ENCODE measurements at places on chromosomes 7 and 10. TPM values are rescaled to one million over a fixed set of nuclear protein-coding genes. Genes with fewer than 3 reads are reported as not detected.
A peak's percentile ranks its signal among the peaks of the same experiment; 100 is the strongest.

GRCh38 chr10:11631890-11632587 lies 20.6 kb upstream of the USP6NL start:
- no peak for DNase-seq

GRCh38 chr7:70523249-70523988 lies 608.5 kb upstream of the GALNT17 start:
- no peak for DNase-seq

DNA sequence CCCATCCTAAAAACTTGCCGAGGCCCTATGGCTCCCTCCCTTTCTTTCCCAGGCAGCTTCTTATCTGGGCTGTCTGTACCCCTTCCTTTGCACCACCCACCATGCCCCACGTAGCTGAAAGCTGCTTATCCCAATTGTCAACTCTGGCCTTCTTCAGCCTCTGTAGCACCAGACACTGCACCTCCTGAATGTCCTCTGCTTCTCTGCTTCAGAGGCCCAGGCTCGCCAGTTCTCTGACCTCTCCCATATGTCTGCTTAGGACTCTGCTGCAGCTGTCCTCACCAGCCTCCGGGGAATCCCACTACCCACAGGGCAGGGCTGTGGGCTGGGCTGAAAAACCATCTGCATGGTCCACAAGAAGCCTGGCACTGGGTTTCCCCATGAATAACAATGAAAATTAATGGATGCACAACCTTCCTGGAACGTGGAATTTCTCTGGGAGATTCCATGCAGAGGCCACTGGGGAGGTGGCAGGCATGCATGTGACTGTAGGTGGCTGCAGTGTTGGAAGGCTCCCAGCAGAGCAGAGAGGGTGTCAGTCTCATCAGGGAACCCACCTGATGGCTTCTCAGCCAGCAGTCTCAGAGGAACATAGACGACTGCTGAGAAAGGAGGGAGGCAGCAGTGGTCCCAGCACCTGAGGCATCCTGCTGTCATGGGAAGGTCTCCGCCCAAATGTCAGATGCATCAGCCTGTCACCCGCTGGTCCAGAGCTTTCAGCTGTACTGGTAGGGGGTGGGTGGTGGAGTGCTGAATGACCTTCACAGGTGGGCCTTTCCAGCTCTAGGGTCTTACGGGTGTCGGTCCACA lies 16.8 kb upstream of the SH2D4B start:
- no peak for DNase-seq

DNA sequence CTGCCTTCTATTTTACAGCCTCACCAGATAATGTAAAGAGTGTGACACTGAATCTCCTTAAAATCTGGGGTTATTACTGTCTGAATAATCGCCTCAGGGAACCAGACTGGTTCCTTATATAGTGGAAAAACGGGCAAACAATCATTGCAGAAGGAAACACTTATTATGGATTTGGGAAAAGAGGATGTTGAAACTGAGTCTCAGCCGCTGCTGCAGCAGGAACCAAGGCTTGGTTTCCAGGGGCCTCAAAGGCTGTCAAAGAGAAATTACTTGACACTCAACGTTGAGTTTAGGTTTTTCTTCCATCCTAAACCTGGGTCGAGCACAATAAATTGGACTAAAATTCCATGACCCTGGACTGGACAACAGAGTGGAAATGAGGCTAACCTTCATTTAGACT lies 103.8 kb upstream of the AHR start:
- no peak for DNase-seq

- DNase-seq: peak; percentile 68
Measured at GRCh38 chr10:99921948-99922347, 87.8 kb downstream of the DNMBP start.

GRCh38 chr7:6164491-6164890 lies 107.9 kb downstream of the CYTH3 start:
- DNase-seq: peak; percentile 23

DNA sequence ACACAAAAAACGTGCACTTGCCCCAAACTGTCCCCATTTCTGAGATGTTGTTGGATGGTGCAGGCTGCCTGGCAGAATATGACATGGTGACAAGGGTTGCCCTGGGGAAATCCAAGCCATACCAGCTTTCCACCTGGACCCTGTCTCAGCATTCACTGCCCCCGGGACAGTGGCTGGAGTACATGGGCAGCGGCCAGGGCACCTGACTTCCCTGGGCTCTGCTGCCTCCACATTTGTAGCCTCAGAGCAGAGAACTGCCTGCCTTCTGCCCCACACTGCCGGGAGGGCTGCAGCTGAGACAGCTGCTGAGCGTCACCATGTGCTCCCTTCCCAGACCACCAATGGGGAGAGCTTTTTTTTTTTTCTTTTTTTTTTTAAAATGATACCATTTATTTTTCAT lies 222.9 kb upstream of the ZNF32 start:
- DNase-seq: no peak

- DNase-seq: no peak
Measured at GRCh38 chr10:76192694-76193320, 761.4 kb downstream of the LRMDA start.

Gene TEX36
- not detected for total RNA-seq

- DNase-seq: no peak
Measured at GRCh38 chr10:89639326-89639725, 5.7 kb downstream of the PANK1 start.

DNA sequence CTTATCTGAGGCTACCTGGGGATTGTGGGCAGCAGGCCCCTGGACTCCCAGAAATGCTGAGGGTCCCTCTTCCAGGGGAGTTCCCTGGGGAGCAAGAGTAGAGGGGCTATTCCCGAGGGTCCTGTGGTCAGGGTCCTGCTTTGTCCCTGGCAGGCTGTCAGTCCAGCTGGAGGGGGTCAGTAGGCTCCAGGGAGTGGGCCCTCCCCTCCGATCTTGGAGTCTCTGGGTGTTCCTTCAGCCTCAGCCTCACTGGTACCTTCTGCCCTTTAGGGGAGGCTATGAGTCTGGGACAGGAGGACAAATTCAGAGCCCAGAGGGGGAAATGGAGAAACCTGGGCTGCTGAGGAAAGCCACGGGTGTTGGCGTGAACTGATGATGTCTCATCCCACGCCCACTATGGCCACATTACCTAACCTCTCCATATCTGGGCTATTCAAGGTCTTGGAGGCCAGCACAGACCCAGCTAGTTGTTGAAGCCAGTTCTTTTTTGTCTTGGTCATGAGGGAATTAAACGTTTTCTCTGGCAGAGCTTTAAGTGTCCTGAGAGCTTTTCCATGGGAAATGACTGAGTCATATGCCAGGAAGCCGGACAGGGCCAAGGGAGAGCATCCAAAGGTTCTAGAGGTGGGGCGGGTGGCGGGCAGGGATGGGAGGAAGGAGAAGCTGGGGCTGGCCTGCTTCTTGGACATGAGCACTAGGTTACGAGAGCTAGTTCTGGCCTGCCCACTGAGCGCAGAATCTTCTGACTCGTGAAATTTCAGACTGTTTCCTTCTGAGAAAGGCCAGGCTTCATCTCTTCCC lies 6.2 kb downstream of the CALHM2 start:
- DNase-seq: peak; percentile 85

Gene TAS2R4
- total RNA-seq: 0.42 TPM

DNA sequence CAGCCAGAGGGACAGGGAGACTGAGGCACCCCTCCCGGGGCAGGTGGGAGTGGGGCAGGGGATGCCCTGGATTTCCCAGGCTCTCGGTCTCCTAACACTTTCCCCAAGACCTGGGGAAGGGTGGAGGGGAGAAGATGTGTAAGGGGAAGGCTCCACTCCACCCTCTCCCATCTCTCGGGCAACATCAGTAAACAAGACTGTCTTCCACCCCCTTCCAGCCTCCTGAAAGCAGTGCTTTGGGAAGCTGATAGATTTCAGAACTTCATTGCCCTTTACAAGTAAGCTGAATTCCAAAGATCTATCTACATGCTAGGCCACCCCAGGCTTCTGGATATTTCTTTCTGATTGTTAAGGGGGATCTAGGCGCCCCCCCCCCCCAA lies 3.7 kb downstream of the FLNC start:
- no peak for DNase-seq

Gene MSMB
- not detected for total RNA-seq

Gene BAMBI
- 2.4 TPM for total RNA-seq

GRCh38 chr7:157944734-157945291 lies 608.0 kb downstream of the DNAJB6 start:
- no peak for DNase-seq

Measured in dermis blood vessel endothelial cell (primary cell).